ENCODE measurements at places on chromosomes 7 and 10.

- DNase-seq = no peak
These were observed 255.3 kb downstream of the HGF start for GRCh38 chr7:81514546-81514945.

- no peak for DNase-seq
These were observed 8.7 kb upstream of the PAPSS2 start for GRCh38 chr10:87650838-87651589.

GRCh38 chr7:7920481-7920880 is 48.1 kb upstream of the GLCCI1 start:
- DNase-seq = peak; percentile 12

DNA sequence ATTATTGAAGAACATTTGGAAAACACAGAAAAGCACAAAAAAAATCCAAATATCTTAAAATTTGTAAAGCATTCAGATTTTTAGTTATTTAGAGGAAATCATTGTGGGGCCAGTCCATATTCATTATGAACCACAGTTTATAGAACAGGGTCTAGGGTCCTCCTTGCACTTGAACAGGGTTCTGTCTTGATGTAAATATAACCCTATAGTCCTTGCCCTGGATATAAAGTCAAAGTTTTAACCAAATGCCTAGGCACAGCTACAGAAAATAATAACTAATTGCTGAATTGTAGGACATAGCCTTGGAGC is 25.6 kb downstream of the CASP7 start:
- no peak for DNase-seq

DNA sequence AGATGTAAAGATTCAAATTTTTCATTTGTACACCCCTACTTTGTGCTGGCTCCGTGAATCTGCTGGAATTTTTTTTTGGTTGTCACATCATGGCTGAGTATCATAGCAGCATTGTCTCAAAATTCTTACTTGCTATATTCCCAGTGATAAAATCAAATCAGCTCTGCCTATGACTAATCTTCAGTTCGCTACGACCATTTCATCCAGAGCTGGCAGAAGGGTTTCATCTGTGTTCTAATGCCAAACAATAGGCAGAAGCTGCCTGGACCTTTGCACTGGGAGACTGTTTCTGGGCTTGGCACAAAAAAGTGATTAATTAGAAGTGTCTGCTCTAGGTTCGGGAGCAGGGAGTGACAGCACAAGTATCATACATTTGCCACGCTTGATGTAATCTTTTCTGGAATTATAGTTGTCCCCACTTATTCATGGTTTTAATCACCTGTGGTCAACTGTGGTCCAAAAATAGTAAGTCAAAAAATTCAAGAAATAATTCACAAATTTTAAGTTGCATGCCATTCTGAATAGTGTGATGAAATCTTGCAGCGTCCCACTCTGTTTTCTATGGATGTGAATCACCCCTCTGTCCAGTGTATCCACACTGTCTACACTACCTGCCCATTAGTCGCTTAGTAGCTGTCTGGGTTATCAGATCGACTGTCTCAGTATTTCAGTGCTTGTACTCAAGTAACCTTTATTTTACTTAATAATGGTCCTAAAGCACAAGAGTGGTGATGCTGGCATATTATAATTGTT is 120.5 kb upstream of the IMMP2L start:
- DNase-seq = no peak

DNA sequence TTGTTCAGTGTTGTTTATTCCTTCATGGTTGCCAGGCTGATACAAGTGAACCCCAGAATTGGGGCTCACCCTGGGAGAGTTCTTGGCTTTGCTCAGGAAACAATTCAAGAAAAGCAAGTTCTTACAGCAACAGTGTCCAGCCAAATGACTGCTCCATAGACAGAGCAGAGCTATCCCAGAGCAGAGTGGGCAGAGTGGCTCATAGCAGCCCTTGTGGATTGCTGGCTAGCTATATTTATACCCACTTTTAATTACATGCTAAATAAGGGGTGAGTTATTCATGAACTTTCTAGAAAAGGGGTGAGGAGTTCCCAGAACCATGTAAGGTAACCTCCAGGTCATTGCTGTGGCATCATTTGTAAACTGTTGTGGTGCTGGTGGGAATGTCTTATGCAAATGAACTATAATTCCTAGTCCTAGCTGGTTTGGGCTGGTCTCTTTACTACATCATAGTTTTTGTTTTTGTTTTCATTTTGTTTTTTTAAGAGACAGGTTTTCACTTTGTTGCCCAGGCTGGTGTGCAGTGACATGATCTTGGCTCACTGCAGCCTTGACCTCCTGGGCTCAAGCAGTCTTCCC is 59.9 kb upstream of the HBP1 start:
- DNase-seq = no peak

- DNase-seq = no peak
These were observed 202.8 kb downstream of the CREB5 start for GRCh38 chr7:28615091-28615490.

GRCh38 chr10:57699944-57700343 is 567.8 kb downstream of the IPMK start:
- no peak for DNase-seq

DNA sequence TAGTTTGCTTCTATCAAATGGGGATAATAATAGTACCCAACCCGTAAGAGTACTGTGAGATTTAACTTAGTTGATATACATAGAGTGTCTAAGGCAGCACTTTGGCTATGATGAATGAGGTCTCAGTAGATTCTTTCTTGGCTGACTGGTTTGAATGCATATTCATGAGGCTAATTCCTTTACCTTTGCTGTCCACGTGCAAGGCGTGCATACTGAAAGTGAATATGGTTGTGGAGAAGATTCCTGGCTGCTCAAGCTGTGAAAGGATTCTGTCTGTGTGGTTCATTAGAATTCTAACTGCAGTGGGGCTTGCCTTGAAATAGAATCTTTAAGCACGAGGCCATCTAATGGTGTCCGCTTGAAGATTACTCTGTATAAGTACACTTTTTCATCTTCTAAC is 110.3 kb downstream of the SEC23IP start:
- DNase-seq = no peak
